ENCODE measurements at places on chromosomes 3 and 15. TPM values are rescaled to one million over a fixed set of nuclear protein-coding genes. Genes with fewer than 3 reads are reported as not detected.

- no peaks in the 10 kb centered on the region for H3K36me3 ChIP-seq
- no peak for DNase-seq
- H3K4me1 ChIP-seq = no peaks in the 10 kb centered on the region
- no peaks in the 10 kb centered on the region for H3K27me3 ChIP-seq
- H3K27ac ChIP-seq = no peak overlapping the region
These were observed 468.9 kb downstream of the MCTP2 start for GRCh38 chr15:94700211-94700610.

The TLR9 gene
- total RNA-seq = 0.83 TPM

GRCh38 chr3:25592510-25592968, 72.2 kb downstream of the TOP2B start:
- peaks cover 12% of the 10 kb centered on the region for H3K36me3 ChIP-seq
- H3K27me3 ChIP-seq = no peaks in the 10 kb centered on the region
- H3K4me1 ChIP-seq = peaks cover 5% of the 10 kb centered on the region
- no peak overlapping the region for H3K4me3 ChIP-seq
- DNase-seq = no peak

The FBXO40 gene
- total RNA-seq = not detected

DNA sequence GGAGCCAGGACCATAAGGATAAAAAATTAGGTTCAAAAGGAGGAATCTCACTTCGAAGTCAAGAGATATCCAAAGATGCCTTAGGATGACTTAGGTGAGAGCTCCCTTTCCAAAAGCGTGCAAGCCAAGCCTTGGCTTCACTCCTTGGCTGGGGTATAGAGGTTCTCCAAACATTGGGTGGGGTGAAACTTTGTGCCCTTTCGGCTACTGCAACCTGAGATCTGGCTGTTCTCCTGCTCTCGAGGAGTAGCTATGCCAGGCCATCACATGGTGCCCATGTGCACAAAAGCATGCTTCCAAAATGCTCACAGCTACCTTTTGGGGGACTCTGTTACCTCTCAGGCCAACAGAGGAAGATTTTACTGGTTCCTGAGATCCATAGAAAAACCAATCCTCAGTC, 373.8 kb downstream of the EPHB1 start:
- no peaks in the 10 kb centered on the region for H3K27me3 ChIP-seq
- H3K4me1 ChIP-seq = no peaks in the 10 kb centered on the region
- H3K27ac ChIP-seq = no peak overlapping the region
- DNase-seq = no peak

- H3K27ac ChIP-seq = no peak overlapping the region
- H3K27me3 ChIP-seq = no peaks in the 10 kb centered on the region
- no peak for DNase-seq
- peaks cover 3% of the 10 kb centered on the region for H3K4me1 ChIP-seq
These were observed 367.9 kb upstream of the PROK2 start for GRCh38 chr3:72152551-72153476.

DNA sequence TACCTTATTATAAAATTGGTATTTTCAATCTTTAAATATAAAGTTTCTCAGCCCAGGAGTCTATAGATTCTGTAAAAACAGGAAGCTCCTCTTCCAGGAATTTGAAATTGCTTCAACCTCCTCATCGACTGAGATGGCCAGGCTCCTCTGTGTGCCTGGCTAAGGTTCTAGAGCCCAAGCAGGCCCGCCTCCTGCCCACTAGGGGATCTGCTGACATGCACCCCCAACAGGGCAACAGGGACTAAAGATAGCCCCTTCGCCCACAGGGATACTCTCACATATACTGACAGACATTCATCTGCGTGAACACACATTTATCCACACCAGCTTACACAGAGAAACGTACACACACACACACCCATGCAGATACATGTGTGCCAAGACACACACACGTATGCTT, 183.1 kb upstream of the TLE3 start:
- H3K36me3 ChIP-seq = no peaks in the 10 kb centered on the region
- H3K27me3 ChIP-seq = peaks cover 5% of the 10 kb centered on the region
- no peak overlapping the region for H3K27ac ChIP-seq
- H3K4me3 ChIP-seq = no peak overlapping the region
- H3K4me1 ChIP-seq = peaks cover 16% of the 10 kb centered on the region
- no peak for DNase-seq

- H3K27ac ChIP-seq = no peak overlapping the region
- DNase-seq = no peak
- H3K4me3 ChIP-seq = no peak overlapping the region
- no peaks in the 10 kb centered on the region for H3K27me3 ChIP-seq
- H3K4me1 ChIP-seq = peaks cover 9% of the 10 kb centered on the region
These were observed 122.7 kb downstream of the B3GALNT1 start for GRCh38 chr3:160982491-160982890.

The CFAP100 gene
- total RNA-seq = not detected

- no peaks in the 10 kb centered on the region for H3K36me3 ChIP-seq
These were observed 278.7 kb downstream of the ERC2 start for GRCh38 chr3:56189536-56189935.

DNA sequence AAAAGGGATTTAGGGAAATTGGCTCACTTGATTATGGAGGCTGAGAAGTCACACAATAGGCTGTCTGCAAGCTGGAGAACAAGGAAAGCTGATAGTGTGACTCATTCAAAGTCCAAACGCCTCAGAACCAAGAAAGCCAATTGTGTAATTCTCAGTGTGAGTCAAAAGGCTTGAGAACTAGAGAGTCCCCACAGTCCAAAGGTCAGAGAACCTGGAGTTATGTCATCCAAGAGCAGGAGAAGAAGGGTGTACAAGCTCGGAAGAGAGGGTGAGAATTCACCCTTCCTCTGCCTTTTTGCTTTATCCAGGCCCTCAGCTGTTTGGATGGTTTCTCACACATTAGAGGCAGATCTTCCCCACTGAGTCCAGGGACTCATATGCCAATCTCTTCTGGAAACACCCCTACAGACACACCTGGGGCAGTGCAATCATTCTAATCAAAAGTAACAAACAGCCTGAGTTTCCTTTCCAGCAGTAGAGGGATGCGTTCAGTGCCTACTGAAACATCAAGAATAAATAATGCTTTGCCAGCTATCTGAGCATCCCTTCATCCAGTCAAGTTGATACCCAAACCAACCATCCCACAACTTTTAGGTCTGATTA, 271.5 kb downstream of the SATB1 start:
- peaks cover 4% of the 10 kb centered on the region for H3K27me3 ChIP-seq
- H3K4me3 ChIP-seq = no peak overlapping the region
- no peaks in the 10 kb centered on the region for H3K36me3 ChIP-seq
- DNase-seq = no peak

DNA sequence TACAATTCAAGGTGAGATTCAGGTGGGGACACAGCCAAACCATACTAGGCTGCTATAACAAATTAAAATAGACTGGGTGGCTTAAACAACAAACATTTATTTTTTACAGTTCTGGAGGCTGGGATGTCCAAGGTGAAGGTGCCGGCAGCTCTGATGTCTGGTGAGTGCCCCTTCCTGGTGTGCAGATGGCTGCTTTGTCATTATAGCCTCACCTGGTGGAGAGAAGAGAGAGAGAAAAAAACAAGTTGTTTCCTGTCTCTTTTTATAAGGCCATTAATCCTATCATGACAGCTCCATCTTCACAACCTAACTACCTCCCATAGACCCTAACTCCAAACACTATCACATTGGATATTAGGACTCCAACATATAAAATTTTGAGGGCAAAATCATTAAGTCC, 279.7 kb downstream of the ZIC1 start:
- H3K27me3 ChIP-seq = no peaks in the 10 kb centered on the region
- H3K4me1 ChIP-seq = no peaks in the 10 kb centered on the region
- H3K4me3 ChIP-seq = no peak overlapping the region
- no peak for DNase-seq
- no peak overlapping the region for H3K27ac ChIP-seq
- no peaks in the 10 kb centered on the region for H3K36me3 ChIP-seq

The ARHGAP31 gene
- total RNA-seq = 3.7 TPM

GRCh38 chr3:192892981-192893700, 24.5 kb downstream of the MB21D2 start:
- peak; percentile 86 for DNase-seq
- peak overlapping the region; percentile 33 for H3K4me3 ChIP-seq
- H3K27me3 ChIP-seq = peaks cover 2% of the 10 kb centered on the region
- peaks cover 49% of the 10 kb centered on the region for H3K36me3 ChIP-seq

- H3K36me3 ChIP-seq = no peaks in the 10 kb centered on the region
- no peak overlapping the region for H3K4me3 ChIP-seq
- H3K27me3 ChIP-seq = no peaks in the 10 kb centered on the region
- H3K4me1 ChIP-seq = peaks cover 7% of the 10 kb centered on the region
- H3K27ac ChIP-seq = no peak overlapping the region
- DNase-seq = no peak
These were observed 335.9 kb upstream of the SLCO3A1 start for GRCh38 chr15:91517491-91518200.

The SPINK8 gene
- not detected for total RNA-seq

- H3K36me3 ChIP-seq = no peaks in the 10 kb centered on the region
- no peak overlapping the region for H3K4me3 ChIP-seq
- H3K4me1 ChIP-seq = no peaks in the 10 kb centered on the region
- no peaks in the 10 kb centered on the region for H3K27me3 ChIP-seq
- H3K27ac ChIP-seq = no peak overlapping the region
- DNase-seq = no peak
These were observed 188.2 kb downstream of the ZBTB20 start for GRCh38 chr3:114958930-114959329.

DNA sequence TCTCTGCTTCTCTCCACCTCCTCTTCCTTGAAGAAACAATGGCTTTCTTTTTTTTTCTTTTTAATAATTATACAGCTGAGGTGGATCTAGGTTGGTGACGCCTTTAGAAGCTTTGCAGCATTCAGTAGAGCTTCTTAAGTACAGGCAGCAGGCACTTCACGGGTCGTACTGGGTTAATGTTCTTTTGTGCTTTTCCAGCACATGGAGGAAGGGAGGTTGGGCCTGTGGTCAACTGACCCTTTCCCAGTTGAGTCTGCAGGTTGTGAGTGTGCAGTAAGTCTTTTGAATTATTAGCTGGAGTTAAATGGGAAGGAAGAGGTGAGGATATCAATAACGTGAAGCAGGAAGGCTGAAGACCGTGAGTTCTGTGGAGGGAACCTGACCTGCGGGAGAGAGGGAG, 7.0 kb downstream of the TRAK1 start:
- H3K36me3 ChIP-seq = peaks cover 2% of the 10 kb centered on the region
- H3K27me3 ChIP-seq = no peaks in the 10 kb centered on the region
- peaks cover 3% of the 10 kb centered on the region for H3K4me1 ChIP-seq

- H3K4me3 ChIP-seq = no peak overlapping the region
- H3K36me3 ChIP-seq = peaks cover 79% of the 10 kb centered on the region
- DNase-seq = no peak
- H3K4me1 ChIP-seq = peaks cover 7% of the 10 kb centered on the region
- H3K27me3 ChIP-seq = no peaks in the 10 kb centered on the region
- no peak overlapping the region for H3K27ac ChIP-seq
These were observed 11.2 kb downstream of the CCNB2 start for GRCh38 chr15:59116141-59116540.

The PROK2 gene
- 2.8 TPM for total RNA-seq

The STIMATE gene
- total RNA-seq = 31.9 TPM

DNA sequence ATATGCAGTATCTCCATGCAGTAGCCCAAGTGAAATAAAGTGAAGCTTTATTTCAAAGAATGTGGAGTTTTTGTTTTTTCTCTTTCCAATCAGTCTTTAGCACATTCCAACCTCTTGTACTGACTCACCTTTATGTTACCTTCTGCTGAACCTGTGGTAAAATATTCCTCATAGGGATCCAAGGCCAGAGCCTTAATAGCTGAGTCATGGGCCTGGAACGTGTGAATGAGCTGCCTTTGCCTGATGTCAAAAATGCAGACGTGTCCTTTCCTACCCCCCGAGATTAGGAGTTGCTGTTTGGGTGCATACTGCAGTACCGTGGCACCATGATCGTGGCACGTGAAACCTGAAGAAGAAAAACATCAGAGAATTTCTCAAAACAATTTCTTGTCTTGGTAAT, 108.5 kb downstream of the GLDN start:
- no peak for DNase-seq
- no peaks in the 10 kb centered on the region for H3K27me3 ChIP-seq
- H3K36me3 ChIP-seq = no peaks in the 10 kb centered on the region
- H3K4me1 ChIP-seq = peaks cover 3% of the 10 kb centered on the region

- no peaks in the 10 kb centered on the region for H3K4me1 ChIP-seq
- H3K36me3 ChIP-seq = no peaks in the 10 kb centered on the region
- H3K27ac ChIP-seq = no peak overlapping the region
- DNase-seq = no peak
- no peak overlapping the region for H3K4me3 ChIP-seq
These were observed 5.1 kb downstream of the LSAMP start for GRCh38 chr3:116440196-116440595.

- H3K27me3 ChIP-seq = peaks cover 51% of the 10 kb centered on the region
- no peak overlapping the region for H3K4me3 ChIP-seq
- H3K4me1 ChIP-seq = peaks cover 11% of the 10 kb centered on the region
- H3K27ac ChIP-seq = no peak overlapping the region
- no peak for DNase-seq
- no peaks in the 10 kb centered on the region for H3K36me3 ChIP-seq
These were observed 33.0 kb downstream of the HES1 start for GRCh38 chr3:194168994-194169393.

The CCDC54 gene
- total RNA-seq = not detected

The SPTSSB gene
- not detected for total RNA-seq

DNA sequence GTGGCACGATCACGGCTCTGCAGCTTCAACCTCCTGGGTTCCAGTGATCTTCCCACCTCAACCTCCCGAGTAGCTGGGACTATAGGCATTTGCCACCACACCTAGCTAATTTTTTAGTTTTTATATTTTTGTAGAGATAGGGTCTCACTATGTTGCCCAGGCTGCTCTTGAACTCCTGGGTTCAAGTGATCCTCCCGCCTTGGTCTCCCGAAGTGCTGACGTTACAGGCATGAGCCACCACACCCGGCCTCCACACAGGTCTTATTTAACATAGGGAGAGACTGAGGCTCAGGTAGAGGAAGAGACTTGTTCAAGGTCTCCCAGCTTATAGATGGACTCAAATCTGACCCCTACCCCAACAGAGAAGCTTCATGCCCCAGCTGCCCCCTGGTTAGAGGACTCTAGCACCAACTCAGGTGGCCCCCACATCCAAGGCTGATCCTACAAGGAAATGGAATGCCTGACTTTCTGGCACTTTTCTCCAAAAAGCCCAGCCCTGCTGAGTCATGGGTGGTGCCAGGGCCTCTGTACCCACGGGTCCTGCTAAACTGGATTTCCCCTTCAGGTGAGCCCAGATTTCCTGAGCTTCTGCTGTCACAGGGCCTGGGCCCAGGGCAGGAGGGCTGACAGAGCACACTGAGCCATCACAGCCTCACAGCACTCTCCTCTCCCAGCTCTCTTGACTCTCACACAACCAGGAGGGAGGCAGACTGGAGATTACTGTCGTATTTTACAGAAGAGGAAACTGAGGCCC, 5.6 kb downstream of the TMEM40 start:
- H3K27me3 ChIP-seq = peaks cover 10% of the 10 kb centered on the region
- no peak overlapping the region for H3K27ac ChIP-seq
- no peaks in the 10 kb centered on the region for H3K36me3 ChIP-seq
- peaks cover 7% of the 10 kb centered on the region for H3K4me1 ChIP-seq
- no peak for DNase-seq
